B cell (primary cell): ENCODE measurements at places on chromosomes 11 and 22. TPM values are rescaled to one million over a fixed set of nuclear protein-coding genes. Genes with fewer than 3 reads are reported as not detected.

GRCh38 chr11:112829971-112830654, 131.1 kb upstream of the NCAM1 start:
- no peak for DNase-seq

DNA sequence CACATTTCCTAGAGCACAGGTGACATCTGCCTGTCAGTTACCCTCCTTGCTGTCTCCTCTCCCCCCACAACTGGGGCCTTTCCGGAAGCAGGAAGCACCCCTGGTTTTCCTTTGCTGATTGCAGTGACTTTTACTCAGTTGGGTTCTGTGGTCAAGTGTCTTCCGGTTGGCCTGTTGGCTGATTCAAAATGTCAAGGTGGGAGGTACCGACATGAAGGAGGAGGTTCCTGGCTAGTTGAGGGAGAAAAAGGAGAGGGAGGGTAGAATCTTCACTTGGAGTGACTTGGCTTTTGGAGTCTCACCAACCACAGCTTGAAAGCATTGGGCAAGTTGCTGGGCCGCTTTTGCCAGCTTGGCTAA, 9.3 kb upstream of the ADAMTS15 start:
- no peak for DNase-seq

Gene OR5M11
- not detected in 2 replicates for total RNA-seq

DNA sequence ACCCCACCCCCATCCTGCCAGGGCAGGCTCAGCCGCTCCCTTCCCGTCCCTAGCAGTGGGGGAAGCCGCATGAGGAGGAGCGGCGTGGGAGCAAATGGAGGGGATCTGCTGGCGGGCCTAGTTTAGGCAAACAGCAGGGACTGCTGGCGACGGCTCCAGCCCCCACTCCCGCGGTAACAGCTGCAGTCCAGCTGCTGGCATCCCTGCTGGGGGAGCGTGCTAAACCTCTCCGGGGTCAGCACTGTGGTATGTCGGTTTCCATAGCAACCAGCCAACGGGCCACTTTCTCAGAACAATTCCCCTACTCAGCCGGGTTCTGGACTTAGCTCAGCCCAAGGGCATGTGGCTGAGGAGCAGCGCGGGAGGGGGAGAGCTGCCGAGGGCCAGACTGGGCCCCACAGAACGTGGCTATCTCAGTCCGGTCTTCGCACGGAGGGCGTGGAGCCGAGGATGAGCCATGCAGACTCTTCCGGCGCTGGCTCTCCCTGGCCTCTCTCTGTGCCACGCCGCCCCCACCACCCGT, 98.8 kb downstream of the PKNOX2 start:
- DNase-seq = no peak

- DNase-seq = no peak
Measured at GRCh38 chr11:4881860-4882500, at the start of gene OR51T1. Gene OR51T1 (plus strand): TSS chr11:4881900. CDS start chr11:4881900, 0 bp downstream.

Gene TESMIN
- total RNA-seq = 4.3 and 4.6 TPM in 2 replicates

Gene MMP10
- total RNA-seq = not detected in 2 replicates

DNA sequence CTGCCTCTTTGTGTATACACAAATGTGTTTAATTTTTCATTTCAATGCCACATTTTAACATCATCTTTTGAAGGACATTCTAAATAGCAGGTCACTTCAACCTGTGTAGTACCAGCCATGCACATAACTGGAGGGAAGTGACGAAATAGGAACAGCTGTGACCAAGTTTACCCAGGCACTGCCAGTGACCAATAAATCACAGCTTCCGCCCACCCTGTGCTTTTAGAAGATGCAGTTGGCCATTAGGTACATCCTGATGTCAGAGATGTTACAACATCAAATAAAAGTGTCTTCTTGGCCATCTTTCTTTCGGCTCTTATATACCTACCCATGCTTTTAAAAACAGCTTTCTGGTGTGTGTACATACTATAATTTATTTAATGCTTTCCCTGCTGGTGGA, 7.8 kb downstream of the LDLRAD3 start:
- DNase-seq = no peak

Gene LDHA
- 90.0 and 91.2 TPM in 2 replicates for total RNA-seq

GRCh38 chr11:112806876-112807275, 154.3 kb upstream of the NCAM1 start:
- no peak for DNase-seq

Gene IL18BP
- 25.9 and 30.7 TPM in 2 replicates for total RNA-seq

Gene PKDREJ
- not detected in 2 replicates for total RNA-seq

- DNase-seq = peak; percentile 60
Measured at GRCh38 chr11:67267188-67268080, 1.2 kb downstream of the GRK2 start.

Gene DMC1
- 0.22 and 0.64 TPM in 2 replicates for total RNA-seq

Gene CYP2D6
- total RNA-seq = 3.9 TPM in 2 replicates

DNA sequence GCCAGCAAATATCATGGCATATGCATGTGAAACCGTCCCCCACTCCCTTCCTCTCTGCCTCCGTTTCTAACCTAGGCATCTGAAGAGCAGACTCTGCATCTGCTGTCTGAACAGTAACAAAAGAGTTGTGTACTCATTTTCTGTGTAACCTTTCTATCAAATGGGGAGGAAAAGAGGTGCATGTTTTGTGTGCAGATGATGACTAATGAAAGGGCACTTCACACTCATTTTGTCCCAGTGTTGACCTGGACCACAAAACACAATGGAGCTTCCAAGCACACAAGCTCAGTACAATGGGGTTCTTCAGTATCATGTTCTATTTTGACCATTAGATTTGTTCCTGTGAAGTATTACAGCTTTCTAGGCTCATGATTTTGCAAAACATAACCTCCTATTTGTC, 13.0 kb downstream of the JHY start:
- no peak for DNase-seq

DNA sequence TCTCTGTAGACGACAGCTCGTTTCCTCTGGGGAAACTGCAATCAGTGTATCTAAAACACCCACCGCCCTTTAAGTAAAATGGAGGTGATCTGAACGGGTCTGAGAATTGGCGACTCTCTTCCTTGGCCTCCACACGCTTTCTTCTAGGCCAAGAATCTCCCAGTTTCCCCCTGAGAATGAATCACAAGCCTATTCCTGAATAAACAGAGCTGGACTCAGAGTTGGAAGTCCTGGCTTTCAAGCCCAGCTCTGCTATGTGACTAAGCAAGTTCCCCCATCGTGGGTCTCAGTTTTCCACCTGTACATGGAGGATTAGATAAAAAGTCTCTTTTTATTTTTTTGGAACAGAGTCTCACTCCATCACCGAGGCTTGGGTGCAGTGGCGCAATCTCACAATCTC, 200.4 kb downstream of the MN1 start:
- no peak for DNase-seq

Gene ESAM
- total RNA-seq = 1.4 and 1.8 TPM in 2 replicates

Gene MMP27
- not detected in 2 replicates for total RNA-seq

DNA sequence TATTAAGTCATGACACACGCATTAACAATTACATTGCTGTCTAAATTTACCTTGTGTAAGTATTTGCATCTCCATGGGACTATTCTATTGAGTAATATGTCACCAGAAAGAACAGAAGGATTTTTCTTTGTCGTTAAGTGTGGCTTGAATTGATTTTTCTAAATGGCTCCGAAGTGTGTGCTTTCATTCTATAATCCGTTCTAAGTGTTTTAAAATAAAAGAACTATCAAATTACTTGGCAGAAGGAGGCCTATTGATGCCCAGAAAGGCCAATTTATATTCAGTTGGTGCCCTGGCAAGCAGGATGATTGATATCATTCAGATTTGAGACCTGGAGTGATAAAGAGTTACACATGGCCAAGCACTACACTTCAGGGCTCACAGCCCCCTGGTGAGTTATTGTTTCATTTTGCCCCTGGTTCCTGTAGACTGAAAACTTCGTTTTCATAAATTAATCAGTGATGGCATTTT, 538.9 kb upstream of the ANO5 start:
- DNase-seq = no peak

Gene CCDC116
- total RNA-seq = 0.52 and 0.63 TPM in 2 replicates

DNA sequence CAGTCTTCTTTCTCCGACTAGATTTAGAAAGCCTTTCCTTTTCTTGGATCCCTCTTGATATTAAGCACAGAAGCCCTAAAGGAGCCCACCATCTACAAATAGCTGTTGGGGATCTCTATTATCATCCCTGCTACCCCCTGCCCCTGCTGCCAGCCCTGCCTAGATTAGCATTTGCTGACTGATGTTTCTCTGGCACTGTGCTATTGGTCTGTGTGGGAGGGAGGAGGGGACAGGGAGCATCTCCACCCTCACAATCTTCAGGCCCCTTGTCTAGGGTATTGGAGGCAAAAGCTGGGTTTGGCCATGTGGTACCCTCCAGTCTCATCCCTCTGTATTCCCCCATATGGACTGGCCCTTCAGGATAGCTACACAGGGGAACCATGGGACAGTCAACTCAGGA, 6.2 kb downstream of the USH1C start:
- DNase-seq = no peak

DNA sequence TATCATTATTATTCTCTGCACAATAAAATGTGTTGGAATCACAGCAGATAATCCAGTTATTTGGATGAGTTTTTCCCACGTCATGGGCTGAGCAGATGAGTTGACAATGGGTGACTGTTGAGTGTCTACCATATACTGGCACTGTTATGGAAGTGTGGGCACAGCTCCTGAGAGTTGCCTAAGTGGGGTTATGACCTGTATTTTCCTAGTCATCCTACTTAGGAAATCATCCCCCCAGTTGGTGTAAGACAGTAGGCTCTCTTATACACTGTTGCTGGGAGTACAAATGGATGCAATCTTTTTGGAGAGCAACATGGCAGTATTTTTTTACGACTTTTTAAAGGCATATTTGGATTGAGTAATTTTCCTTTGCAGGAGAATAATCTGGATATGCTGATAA, 66.4 kb downstream of the TRAF6 start:
- DNase-seq = no peak

Gene TECTA
- 0.41 and 0.47 TPM in 2 replicates for total RNA-seq

- DNase-seq = no peak
Measured at GRCh38 chr11:37449146-37449545, 851.1 kb upstream of the RAG2 start.

GRCh38 chr11:78654071-78654470, 79.4 kb upstream of the NARS2 start:
- no peak for DNase-seq

GRCh38 chr11:63719987-63720386, 38.7 kb downstream of the RTN3 start:
- no peak for DNase-seq

GRCh38 chr22:25448435-25449051, 115.9 kb upstream of the GRK3 start:
- peak; percentile 25 for DNase-seq

- no peak for DNase-seq
Measured at GRCh38 chr11:41437006-41437490, 22.4 kb downstream of the LRRC4C start.

GRCh38 chr11:95924414-95924760, 480 bp upstream of the MTMR2 start:
- no peak for DNase-seq

DNA sequence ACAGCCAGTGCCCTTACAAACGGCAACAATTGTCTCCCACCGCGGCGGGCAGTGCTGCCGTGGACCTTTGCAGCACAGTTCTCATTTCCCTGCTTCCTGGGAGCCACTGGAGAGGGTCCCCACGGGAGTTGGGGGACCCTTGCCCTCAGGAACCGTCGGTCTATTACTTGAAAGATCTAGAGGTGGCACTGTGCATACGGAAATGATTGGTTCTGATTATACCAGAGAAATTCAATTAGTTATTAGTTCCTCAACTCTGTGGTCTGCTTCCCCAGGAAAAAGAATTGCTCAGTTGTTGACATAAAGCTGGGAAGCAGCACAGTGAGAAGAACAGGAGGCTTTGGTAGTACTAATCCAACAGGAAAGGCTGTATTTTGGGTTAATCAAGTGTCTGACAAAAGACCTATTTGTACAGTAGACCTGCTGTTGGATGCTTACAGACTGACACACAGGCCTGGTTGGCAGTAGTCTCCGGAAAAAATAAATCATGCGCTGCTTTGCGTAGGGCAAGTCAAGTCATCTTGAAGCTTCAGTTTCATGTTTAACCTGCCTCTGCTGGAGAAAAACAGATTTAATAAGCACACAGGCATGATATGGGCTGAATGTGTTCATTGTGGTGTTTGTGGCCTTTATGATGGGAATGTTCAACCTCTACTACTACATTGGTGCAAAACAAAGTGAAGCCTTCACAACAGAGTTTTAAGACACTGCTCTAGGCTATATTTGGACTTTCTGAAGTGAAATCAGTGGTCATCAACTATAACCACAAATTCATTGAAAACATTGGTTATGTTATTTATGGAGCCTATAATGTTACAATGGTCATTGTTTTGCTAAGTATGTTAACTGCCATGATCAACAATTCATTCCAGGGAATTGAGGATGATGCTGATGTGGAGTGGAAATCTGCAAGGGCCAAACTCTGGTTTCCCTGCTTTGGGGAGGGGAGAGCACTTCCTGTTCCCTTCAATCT, 54.6 kb upstream of the SC5D start:
- no peak for DNase-seq

Gene PYGM
- total RNA-seq = 9.1 and 9.3 TPM in 2 replicates

GRCh38 chr11:93560199-93560932, 17.2 kb upstream of the SMCO4 start:
- no peak for DNase-seq

Gene APOBEC3F
- total RNA-seq = 76.8 and 86.4 TPM in 2 replicates

- DNase-seq = no peak
Measured at GRCh38 chr11:129584316-129584715, 208.7 kb downstream of the BARX2 start.

Gene SPDYC
- total RNA-seq = not detected in 2 replicates

Gene TRPM5
- total RNA-seq = not detected in 2 replicates

- no peak for DNase-seq
Measured at GRCh38 chr11:3106736-3107524, 49.7 kb upstream of the CARS1 start.

GRCh38 chr11:121553806-121554205, 101.0 kb upstream of the SORL1-AS1 start:
- DNase-seq = no peak

Gene MS4A14
- 3.4 and 4.9 TPM in 2 replicates for total RNA-seq

- DNase-seq = no peak
Measured at GRCh38 chr11:77217156-77217555, 84.3 kb downstream of the GDPD4 start.

- DNase-seq = no peak
Measured at GRCh38 chr11:45788887-45789286, 16.1 kb upstream of the SLC35C1 start.
